ENCODE measurements at places on chromosomes 2 and 18.

- no peak for DNase-seq
Observed at GRCh38 chr2:6906165-6906741, 11.0 kb upstream of the RNF144A start.

DNA sequence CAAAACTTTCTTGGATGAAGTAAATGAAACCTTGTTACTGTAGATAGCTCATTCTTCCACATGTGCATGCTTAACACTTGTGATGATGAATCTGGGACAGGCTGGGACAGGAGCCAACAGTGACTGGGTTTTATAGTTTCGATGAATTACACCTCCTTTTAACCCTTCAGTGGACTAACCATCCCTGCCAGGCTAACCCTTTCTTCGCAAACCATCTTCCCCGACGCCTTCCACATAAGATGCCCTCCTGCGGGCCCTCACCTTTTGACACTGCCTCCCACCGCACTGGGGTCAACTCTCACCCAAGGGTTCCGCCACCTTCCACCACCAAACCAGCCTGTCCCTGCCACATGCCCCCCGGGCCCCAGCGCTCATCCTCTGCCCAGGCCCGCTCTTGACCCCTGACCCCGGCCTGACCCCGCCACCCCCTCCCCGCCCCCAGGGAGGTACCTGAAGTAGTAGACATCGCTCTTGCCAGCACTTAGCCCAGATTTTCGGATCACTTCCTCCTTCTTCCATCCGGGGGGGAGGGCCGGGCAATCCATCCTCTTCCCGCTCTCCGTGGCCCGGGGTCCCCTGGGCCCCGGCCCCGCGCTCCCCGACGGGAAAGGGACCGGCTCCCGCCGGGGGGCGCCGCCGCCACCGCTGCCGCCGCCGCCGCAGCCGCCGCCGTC, 764 bp downstream of the MBD2 start:
- DNase-seq: peak; percentile 29

GRCh38 chr2:192298664-192299063, 103.9 kb upstream of the TMEFF2 start:
- DNase-seq: no peak

DNA sequence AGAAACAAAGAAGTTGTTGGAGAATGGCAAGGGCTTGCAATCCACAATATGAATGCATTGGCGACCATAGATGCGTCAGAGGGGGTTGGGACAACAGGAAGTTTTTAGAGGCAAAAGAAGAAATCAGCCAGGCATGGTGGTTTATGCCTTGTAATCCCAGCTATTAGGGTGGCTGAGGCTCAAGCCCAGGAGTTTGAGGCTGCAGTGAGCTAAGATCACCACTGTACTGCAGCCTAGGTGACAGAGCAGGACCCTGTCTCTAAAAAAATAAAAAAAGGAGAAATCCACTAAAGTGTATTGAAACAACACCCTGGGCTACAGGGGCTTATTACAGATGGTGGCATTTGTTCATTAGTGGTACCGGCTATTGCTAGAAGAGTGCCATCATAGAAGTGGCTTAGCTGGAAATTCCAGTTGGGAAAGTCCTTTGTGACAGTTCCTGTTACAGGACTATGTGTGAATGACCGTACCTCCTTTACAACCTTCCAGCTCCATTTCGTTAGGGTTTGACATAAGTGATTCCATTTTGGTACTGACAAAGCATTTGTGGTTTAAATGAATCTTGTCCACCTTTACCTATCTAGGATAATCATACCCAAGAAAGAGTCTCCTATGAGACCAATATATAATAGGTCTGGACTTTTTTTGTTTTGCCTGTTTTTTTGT, 10.7 kb upstream of the WDSUB1 start:
- no peak for DNase-seq

GRCh38 chr2:162011706-162012564, 62.1 kb downstream of the DPP4 start:
- DNase-seq: no peak

DNA sequence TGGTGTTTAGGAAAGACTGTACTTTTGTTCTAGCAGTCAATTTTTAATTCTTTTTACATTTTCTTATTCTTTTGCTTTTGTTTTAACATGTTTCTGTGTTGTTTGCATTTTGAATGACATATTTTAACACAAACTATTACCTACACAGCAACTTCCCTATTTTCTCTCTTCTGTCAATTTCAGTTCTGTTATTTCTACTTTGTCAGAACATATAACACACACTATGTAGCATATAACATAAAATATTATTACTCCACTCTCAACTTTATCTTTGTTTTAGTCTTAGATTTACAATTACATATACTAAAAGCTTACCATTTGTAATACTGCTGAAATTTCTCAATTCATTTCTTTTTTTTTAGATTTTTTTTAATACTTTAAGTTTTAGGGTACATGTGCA, 372.7 kb upstream of the VWC2L start:
- DNase-seq: no peak

DNA sequence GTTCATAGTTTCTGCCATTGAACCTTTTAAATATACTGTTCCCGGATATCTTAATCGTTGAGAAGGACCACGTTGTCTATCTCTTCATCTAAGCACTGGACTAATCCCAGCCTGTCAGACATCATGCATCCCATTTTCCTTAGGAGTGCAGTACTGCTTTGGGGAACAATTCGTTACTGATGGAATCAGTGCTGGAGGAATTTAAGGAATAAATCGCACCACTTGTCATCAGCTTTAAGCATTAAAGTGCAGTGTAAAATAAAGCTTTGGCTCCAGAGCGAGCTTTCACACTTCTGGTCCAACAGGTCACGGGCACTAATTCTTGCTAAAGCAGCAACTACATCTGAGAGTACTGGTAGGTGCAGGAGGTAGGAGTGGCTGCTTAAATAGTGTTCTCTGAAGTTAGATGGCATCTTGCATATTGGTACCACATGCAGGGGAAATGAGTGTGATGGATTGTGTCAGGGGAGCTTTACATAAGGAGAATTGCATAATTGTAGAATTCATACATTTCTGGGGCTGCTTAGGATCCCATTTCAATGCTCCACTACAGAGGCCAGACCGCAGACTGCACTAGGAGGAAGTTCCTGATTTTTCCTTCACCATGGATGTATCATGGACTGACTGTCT, 105.7 kb upstream of the RASGRP3 start:
- DNase-seq: no peak

- DNase-seq: no peak
Observed at GRCh38 chr2:74464406-74464805, 776 bp downstream of the MOGS start.

DNA sequence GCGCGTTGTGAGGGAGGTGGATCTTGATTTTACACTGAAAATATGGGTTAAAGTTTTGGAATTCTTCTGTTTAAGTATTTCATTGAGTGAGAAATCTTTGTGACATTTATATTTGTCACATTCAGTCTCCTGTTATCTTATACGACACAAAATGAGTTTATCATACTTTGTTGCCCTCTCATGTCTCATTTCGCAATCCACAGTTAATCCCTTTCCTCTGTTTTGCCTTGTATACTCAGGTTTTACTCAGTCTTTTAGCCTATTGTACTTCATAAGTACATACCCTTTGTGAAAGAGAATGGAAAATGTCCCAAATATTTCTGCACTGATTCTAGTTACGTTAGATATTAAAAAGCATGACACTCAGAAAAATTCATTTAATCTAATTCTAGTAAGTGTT, 142.7 kb downstream of the ATP9B start:
- no peak for DNase-seq

DNA sequence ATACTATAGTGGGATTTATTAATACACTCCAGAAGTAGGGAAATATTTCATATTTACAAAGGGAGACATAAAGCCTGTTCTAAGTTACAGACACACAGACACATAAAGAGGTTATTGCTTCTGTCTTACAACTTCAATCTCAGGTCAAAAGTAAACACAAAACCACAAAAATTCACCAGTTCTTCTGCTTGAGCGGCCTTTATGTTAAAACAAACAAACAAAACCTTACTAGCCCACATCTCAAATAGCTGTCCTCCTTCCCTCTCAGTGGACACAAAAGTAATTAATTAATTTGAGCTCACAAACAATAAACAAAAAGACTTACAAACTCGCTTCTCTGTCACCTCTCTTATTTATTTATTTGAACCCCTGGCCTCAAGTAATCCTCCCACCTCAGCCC, 1.5 kb upstream of the ASNSD1 start:
- no peak for DNase-seq
